ENCODE measurements at places on chromosomes 4 and X. TPM values are rescaled to one million over a fixed set of nuclear protein-coding genes. Genes with fewer than 3 reads are reported as not detected.

DNA sequence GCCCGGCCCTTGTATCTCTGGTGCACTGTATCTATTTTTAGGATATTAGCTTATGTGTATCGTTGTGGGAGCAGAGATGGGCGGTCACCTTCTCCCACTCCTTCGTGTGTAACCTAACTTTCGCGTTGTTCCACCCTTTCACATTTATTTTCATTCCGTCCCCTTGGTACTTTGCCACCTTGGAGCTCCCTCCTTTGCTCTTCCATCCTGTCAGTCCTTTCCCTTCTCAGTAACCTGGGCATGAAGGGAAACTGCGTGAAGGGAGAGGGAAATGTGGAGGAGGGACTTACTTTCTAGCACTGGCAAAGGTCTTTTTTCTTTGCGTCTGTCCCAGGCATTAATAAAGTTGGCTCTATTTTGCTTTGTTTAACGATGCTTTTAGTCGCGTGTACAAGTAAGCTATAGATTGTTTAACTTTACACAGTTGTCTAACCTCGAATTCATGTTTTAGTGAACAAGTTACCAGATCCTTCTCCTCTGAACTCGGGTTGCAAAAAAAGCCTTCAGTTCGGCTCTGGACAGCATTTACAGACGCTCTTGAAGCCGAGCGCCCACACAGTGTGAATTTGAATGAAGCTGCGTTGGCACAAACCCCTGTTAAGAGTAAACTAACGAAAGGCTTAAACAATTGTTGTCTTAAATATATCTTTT lies 3.9 kb downstream of the PCDH10 start:
- DNase-seq, result peak; percentile 11

GRCh38 chr4:151568966-151569365 lies 160.0 kb downstream of the FHIP1A start:
- DNase-seq, result no peak

DNA sequence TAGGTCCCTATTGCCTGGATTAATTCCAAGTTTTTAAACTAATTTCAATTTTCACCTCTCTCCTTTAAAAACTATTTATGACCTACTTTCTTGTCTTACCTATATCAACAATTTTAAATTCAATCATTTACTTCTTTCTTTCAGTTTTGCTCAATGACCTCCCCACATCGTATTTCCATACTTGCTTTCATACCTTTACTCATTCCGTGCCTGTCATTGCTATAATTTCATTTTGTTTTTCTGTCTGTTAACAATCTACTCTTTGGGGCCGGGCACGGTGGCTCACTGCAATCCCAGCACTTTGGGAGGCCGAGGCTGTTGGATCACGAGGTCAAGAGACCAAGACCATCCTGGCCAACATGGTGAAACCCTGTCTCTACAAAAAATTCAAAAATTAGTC lies 781.1 kb downstream of the FSTL5 start:
- no peak for DNase-seq

Gene SYP
- polyA plus RNA-seq, result 1.0 TPM

DNA sequence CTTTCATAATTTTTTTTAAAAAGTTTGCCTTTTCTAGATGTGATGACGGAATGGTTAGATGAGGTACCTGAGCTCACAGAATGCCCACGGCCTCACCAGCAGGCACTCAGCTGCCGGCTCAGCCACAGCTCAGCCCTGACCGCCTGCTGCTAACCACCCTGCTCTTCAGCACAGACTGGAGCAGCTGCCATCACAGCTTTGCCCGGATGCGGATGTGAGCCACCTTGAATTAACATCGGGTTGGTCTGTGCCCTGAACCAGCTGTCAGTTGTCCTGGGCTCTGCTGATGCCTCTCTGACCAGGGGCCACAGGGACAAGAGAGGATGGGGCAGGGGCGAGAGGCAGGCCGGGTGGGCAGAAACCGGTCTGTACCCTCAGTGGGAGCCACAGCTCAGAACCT lies 93.3 kb downstream of the HMX1 start:
- no peak for DNase-seq

Measured in hindlimb muscle (tissue), 1 donor.